Activated CD4-positive, alpha-beta T cell treated with anti-CD3 and anti-CD28 coated beads for 1 hour (primary cell): ENCODE measurements at places on chromosomes 7 and 10.

DNA sequence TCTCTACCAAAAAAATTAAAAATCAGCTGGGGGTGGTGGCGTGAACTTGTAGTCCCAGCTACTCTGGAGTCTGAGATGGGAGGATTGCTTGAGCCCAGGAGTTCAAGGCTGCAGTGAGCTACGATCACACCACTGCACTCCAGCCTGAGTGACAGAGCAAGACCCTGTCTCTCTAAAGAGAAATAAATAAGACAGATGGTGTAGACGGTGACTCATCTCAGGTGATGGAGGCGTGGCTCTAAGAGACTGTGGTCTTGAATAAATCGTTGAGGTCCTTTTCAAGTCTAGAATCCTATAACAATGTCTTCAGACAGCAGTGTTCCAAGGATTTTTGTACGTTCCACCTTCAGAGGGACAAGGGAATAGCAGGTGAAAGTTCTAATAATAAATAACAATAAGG is 53.8 kb upstream of the PFKFB3 start:
- no peak for DNase-seq

DNA sequence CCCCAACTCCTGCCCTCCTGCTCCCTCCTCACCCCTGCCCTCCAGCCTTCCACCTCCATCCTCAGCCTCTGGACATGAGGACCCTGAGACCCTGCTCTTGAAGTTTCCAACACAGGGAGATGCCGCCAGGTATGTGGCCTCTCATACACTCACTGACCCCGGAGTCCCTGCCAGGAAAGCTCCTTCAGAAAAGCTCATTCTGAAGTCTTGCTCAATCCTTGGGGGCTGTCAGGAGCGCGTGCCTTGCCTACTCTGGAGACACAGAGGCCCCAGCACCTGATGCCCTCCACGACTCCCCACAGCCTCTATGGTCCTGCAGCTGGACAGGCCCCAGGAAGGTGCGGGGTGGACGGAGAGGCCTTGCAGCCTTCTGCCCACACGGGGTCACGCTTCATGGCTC is 11.0 kb downstream of the NUDT1 start:
- no peak for DNase-seq

DNA sequence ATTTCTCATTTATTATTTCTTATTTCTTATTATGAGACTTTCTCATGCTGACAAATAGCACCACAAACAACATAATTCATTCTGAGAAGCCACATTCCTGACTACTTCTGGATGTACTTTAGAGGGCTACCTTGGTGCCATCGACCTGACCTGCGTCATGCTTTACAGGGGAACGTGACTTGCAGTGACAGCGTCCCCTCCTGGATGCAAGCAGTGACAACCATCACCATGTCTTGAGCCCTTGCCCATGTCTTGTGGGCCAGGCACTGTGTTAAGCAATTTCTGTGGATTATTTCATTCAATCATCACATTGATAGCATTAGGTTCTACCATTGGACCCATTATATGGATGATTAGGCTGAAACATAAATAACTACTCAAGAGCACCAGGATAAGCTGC is 137.0 kb downstream of the ANK3 start:
- DNase-seq, result no peak

- DNase-seq, result no peak
Measured at GRCh38 chr7:26714438-26714837, 150.0 kb downstream of the SKAP2 start.

- DNase-seq, result no peak
Measured at GRCh38 chr10:43000021-43000411, 76.9 kb upstream of the RET start.

DNA sequence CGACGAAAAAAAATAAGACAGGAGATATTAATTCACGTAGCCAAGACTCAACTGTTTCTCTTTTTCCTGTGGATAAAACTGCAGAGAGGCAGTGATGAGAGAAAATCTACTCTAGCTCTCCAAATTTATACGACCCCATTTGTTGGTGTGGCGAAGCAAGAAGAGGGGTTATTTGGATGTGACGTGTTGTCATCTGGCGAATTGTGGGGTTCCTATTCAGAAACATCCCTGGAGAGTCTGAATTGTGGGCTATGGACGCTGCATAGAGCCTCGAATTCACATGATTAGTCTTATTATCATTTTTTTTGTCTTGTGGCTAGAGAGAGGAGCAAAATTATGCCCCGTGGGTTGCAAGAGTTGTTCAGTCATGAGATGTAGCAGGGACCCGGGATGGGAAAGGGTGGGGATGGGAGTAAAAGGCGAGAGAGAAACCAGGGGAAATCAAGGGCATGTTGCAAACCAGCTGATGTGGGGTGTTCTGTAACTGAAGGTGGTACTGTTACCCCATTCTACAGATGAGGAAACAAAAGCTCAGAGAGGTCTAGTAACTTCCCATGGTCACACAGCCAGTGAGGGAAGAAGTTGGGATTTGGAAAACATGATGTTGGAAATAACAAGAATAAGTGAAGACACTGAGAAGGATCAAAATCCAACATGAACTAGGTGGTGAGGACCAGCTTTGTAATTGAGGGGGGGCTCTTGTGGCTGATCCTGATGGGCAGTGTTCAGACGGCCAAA is 69.2 kb upstream of the SFMBT2 start:
- DNase-seq, result no peak

DNA sequence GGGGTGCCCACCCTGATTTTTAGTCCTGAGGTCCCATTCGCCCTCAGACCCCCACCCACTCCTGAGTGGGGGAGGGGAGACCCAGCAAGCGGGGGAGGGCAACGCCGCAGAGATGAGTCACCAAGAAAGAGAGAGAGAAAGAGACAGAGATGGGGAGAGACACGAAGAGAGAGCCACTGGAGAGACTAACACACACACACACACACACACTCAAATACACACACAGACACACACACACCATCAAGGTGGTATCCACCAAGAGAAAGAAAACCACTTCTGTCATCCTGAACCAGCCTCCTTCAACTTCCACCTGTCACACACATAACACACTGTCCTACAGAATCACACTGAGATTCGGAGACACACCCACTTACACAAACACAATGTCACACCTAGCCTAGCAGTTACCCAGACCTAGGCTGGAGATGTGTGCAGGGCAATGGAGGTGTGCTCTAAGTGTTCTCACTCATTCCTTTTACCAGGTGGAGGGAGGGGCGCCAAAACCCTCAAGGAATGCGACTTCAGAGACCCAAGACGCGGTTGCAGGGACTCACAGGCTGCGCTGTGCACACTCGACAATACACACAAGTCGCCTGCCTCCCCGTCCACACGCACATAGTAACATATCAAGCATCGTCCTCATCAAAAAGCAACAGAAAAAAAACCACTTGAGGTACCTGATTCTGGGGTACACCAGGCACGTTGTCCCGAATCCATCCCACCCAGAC is 3.9 kb upstream of the VGF start:
- no peak for DNase-seq

DNA sequence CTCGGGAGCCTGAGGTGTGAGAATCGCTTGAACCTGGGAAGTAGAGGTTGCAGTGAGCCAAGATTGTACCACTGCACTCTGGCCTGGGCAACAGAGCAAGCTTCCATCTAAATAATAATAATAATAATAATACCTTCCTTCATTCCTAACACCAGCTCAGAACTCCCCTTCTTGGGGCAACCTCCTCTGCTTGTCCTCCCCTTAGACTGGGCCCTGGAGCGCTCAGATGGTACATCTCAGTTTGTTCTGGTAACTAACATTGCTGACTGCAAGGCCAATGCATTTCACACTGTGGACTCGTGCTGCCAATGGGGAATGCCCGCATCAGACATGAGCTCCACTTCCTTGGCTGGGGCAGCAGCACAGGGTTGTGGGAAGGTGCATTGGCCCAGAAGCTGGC is 77.6 kb downstream of the C10orf105 start:
- no peak for DNase-seq

GRCh38 chr7:149456506-149457421 is 4.1 kb downstream of the ZNF777 start:
- DNase-seq, result no peak

DNA sequence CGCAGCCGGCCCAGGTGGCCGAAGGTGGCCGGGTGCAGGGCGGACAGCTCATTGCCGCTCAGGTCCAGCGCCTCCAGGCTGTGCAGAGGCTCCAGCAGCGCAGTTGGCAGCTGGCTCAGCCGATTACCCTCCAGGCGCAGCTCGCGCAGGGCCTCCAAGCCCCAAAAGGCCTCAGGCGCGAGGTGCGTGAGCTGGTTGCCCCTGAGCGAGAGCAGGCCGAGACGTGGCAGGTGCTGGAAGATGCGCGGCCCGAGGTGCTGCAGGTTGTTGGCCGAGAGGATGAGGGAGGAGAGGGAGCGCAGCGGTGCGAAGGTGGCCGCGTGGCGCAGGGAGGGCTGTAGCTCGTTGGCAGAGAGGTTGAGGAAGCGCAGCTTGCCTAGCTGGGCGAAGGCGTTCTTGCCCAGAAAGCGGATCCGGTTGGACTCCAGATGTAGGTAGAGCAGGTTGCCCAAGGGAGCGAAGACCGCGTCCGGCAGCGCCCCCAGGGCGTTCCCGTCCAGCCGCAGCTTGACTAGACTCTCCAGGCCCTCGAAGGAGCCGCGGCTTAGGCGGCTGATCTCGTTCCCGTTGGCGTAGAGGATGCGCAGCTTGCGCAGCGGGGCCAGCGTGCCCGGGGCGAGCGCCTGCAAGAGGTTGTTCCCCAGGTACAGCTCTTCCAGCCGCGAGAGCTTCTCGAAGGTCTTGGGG is 923 bp downstream of the TRIL start:
- DNase-seq, result no peak

DNA sequence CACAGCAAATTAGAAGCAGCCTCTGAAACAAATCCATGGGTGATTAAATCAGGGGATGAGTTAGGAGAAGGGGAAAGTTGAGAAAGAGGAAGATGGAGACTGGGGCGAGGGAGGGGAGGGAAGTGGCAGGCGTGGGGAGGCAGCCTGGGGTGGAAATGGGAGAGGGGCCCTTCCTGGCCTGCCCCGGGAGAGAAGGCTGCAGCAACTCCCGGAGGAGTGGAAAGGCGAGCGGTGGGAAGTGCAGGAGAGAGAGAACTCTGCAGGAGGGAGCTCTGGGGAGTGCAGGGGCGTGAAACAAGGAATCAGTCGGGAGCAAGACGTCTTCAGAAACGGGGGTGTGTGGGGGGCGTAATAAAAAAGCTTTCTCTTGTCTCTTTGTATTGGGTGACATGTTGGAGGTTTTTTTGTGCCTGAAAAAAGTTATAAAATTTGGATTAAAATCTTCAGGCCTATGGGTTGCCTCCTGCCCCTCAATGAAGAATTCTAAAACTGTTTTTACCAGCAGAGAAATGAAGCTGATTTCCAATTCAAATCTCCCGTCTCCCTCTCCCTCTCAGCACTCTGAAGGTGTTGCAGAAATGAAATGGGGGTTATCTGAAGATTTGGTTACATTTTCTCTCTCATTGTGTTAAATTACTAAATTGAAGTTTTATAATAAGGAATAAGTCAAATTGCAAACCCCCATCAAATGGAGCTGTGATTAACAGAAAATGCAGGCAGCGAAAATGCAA is 4.7 kb upstream of the UNCX start:
- no peak for DNase-seq

- no peak for DNase-seq
Measured at GRCh38 chr7:81007051-81007450, 88.2 kb upstream of the SEMA3C start.

DNA sequence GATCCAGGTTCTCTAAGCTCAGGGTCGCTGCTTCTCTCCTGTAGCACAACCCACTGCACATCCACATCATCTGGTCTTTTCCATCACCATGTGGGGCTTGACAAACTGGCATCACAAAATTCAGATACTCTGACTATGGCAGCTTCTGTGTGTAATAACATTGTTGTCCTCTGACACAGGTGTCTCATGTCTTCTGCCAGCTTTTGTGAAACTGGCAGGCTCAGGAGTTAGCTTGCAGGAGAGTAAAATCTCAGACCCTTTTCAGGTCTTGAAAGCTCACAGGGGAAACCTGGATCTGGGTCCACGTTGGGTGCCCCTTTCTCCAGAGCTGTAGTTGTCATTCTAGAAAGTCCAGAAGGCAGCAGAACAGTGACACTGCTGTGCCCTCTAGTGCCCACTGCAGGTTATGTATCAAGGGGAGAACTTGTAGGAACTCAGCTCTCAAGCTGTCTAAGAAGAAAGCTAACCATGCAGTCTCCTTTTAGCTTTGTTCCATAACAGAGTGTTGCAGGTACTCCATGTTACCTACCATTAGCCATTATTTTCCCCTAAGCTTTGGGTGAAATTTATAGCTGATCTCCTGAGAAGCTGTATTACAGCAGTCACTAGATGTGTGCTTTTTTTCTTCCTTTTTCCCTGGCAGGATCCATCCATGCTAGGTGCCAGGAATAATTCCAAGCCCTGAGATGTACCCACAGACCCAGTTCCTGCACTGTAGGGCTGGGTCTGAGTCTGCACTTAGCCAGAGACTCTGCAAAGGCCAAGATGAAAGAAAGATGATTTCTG is 102.7 kb downstream of the ZNF248 start:
- DNase-seq, result no peak

DNA sequence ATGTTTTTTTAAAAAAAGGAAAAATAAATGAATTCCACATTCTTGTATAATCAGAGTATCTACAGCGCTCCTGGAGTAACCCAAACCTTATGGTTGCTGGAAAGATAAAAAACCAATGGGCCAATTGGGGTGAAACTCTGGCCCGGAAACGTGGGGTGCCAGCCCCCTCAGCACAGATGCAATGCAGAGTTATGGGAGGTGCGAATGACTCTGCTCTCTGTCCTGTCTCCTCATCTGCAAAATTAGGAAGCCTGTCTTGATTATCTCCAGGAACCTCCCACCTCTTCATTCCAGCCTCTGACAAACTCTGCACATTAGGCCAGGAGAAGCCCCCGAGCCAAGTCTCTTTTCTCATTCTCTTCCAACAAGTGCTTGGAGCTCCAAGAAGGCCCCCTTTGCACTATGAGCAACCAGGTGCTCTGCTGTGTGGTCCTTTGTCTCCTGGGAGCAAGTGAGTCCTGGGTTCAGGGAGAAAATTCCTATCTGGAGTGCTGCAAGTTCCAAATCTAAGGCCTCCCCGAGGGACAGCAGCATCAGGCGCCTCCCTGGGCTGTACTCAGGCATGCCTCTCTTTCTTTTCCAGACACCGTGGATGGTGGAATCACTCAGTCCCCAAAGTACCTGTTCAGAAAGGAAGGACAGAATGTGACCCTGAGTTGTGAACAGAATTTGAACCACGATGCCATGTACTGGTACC is 130.5 kb upstream of the PRSS1 start:
- no peak for DNase-seq

DNA sequence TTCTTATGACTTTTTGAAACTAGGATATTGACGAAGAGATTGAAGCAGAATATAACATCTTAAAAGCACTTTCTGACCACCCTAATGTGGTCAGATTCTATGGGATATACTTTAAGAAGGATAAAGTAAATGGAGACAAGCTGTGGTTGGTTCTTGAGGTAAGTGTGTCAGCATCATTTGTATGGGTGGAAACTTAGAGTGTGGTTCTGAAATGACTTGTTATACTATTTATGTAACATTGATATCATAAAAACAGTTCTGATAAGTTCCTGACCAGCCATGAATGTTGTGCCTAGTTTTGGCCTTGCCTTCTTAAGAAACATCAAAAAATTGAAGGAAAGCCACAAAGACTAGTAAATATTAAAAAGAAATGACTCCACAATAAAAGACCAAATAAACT is 20.8 kb downstream of the MYO3A start:
- DNase-seq, result no peak

GRCh38 chr7:133652547-133652946 is 399.7 kb downstream of the EXOC4 start:
- no peak for DNase-seq
